ENCODE measurements at places on chromosomes 7 and 10. TPM values are rescaled to one million over a fixed set of nuclear protein-coding genes. Genes with fewer than 3 reads are reported as not detected.

- no peak for DNase-seq
These were observed 18.8 kb downstream of the BMPR1A start for GRCh38 chr10:86775056-86775869.

DNA sequence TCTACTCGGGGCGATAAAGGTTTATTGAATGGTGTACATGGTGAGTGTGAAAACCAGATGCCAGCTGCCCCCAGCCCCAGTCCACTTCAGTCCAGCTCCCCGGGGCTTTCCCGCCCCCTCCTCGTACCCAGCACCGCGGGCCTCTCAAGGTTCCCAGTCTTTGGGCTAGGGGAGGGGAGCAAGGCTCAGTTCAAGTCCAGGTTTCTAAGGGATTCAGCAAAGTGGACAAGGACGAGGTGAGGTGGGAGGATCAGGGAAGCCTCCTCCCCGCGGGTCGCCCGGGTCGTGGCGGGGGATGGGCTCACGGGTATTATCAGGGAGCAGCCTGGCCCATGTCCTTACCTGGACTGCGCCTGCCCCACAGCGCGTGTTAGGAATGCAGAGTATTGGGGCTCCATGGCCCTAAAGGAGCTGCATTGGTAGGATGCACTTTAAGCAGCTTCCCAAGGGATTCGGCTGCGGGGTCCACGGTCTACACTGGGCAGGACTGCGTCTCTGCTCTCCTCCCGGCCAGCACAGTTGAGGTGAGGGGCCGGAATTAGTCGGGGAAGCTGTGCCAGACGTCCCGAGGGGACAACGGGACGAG lies 541 bp upstream of the PFKFB3 start:
- DNase-seq = no peak

Gene OR2A42
- total RNA-seq = not detected

Gene GRM8
- total RNA-seq = 1.4 TPM
